Right forelimb (tissue), 1 donor: ENCODE measurements at places on chromosomes 5 and 9.

- DNase-seq, result no peak
Measured at GRCh38 chr9:133468374-133468773, 8.6 kb downstream of the CACFD1 start.

GRCh38 chr9:115263371-115264075, 145.6 kb upstream of the TNC start:
- DNase-seq, result no peak

- DNase-seq, result no peak
Measured at GRCh38 chr5:104266161-104266560, 703.6 kb upstream of the NUDT12 start.

DNA sequence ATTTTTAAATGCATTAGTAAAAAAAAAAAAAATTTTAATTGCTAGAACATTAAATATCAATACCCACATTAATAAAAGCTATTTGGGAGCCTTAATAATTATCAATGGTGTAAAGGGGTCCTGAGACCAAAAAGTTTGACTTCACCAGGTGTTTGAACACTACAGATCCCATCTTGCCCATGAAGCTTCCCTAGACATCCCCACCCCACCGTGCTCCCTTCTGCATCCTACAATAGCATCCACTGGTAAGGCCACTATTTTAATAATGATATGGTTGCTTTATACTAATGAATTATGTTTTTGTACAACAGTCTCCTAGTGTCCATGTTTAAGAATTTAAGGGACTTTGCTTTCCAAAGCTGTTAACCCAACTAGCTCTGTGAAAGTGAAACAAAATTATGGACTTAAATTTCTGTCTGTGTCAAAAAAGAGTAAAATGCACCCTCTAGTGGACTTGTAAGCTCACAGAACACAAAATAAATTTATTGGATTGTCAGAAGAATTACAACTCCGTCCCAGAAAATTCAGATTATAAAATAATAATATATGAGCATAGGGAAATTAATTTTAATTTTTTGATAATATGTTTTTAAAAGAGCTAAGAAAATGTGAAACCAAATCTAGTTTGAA, 76.0 kb downstream of the ARL15 start:
- no peak for DNase-seq

GRCh38 chr5:151751091-151751490, 7.3 kb downstream of the ATOX1 start:
- DNase-seq, result no peak

DNA sequence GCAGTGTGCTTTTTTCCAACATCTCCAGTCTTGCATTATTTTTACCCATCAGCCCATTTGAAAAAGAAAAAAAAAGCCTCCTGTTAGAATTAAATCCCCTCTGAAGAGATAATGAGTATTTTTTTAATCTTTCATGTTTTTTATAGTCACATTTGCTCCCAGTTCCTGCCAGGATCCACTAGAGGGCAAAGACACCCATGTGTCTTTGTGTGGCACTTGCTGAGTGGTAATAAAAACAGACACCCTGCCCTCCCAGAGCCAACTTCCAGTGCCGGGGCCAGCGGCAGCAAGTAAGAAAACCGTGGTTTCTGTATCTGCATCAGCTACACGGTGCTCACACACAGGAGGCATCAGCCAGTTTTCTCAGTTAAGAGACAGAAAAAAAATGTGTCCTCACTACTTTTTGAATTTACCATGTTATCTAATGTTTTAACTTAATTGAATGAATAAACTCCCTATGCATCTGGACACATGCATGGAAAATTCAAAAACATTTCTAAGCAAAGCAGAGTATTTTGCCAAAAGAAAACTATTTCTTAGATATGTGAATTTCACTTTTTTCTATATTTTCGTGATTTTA, 70.2 kb upstream of the PLEKHG4B start:
- DNase-seq, result no peak

GRCh38 chr5:179355976-179356974, 11.0 kb upstream of the ADAMTS2 start:
- no peak for DNase-seq

DNA sequence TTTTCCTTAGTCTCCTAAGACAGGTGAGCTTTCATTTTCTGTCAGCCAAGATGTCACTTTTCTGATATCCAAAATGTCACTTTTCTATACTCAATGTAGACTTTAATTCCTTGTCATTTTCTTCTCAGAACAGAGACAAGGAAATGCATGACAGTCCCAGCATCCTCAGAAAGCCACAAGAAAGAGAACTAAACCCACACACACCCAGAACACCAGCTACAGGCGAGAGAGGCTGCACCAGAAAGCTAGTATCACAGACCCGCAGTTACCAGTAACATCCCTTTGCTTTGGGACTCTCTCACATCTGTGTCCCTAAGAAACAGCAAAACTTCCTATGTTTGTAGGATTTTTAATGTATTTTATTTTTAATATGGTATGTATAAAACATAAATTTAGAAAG, 17.1 kb downstream of the TRMO start:
- DNase-seq, result no peak

DNA sequence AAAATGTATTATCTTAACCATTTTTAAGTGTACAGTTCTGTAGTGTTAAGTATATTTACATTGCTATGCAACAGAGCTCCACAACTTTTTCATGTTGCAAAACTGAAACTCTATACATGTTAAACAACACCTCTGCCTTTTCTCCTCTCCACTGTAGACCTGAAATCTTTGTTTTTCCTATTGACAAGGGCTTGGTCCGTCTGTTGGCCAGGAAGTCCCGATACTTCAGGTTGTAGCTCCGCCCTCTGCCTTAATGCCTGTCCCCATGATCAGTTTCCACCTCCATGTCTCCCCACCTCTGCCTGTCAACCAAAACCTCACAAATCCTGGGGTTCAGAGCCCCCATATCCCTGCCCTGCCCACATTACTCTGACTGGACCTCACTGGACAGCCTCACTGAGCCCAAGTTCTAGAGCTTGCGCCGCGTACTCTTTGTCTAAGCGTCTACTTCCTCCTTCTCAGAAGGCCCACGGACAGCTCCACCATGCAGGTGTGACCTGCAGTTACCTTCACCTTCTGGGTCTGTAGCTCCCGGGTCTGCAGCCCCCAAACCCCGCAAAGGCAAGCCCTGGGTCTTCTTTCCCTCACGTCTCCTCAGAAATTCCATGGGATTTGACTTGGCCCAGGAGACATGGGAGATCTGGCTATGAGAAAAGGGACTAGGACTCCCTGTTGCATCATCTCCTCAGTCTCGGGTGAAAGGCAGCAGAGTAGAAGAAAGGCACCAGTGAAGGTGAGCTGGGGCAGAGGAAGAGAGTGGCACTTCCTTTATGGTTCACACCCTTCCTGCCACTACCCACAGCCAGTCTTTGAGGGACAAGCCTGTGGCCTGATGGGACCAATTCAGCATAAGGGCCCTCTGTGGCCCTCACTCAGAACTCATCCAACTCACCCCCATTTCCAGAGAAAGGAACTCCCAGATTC, 8.0 kb downstream of the GLIPR2 start:
- no peak for DNase-seq

DNA sequence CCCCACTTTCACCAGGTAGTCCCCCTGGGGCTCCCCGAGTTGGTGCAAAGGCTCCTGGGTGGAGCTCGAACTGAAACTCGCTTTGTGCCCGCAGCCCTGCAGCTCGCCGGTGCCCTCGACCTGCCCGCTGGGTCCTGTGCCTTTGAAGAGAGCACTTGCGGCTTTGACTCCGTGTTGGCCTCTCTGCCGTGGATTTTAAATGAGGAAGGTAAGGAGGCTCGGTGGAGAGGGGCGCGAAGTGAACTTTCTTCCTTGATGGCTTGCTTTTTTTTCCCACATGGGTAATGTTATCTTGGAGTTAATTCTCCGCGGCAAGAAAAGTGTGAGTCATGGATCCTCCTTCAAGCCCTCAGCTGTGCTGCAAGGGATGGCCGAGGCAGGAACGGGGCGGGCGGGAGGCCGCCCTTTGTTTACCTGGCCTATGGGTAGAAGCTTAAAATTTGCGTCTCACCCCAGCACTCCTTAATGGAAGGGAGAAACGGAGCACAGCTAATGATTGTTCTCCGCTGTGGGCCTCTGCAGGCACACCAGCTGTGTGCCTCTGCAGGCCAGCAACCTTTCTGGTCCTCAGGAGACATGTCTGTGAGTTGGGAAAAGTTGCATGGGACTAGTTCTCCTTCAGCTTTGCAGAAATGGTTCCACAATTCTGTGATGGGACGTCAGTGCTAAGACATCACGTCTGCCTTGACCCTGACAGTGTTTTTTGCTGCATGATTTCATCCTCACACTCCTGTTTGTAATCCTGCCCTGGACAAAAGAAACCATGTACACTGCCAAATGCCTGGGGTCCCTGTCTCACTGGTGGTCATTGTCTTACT, 1.1 kb downstream of the MAMDC2 start:
- peak; percentile 50 for DNase-seq

GRCh38 chr5:9781890-9782289, 151.7 kb upstream of the TAS2R1 start:
- no peak for DNase-seq

- DNase-seq, result no peak
Measured at GRCh38 chr5:143229426-143229895, 174.0 kb downstream of the NR3C1 start.

DNA sequence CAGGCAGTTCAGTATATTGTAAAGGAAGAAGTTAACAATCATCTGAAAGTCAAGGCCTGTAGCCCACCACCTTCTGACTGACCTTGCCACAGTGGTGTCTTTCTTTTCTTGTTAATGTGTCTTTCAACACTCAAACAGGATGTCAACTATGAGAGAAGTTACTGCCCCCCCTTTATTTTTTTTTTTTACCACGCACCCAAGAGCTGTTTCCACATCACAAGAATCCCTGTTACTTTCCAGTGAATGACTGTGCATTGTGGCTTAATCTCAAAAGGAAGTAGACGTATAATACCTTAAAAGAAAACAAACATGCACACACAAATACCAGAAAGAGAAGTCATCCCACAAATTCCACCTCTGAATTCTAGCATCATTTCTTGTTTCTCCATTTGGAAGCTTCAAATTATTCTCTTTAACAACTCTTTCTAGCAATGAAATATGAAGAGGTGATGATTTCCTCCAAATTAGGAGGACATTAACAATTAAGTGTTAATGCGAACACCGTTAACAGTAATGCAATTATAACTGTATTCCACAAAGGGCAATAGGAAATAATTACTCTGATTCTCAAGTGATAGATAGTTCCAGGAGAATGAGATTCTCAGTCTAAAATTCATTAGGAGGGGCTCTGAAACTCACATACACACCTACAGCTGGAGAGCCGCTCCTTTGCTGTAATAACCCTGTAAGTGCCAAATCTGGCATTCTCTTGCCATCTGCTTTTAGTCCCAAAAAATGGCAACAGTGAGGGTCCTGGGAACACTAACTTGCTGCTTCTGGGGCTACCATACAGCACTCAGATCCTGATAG, 201.0 kb downstream of the EFNA5 start:
- no peak for DNase-seq

DNA sequence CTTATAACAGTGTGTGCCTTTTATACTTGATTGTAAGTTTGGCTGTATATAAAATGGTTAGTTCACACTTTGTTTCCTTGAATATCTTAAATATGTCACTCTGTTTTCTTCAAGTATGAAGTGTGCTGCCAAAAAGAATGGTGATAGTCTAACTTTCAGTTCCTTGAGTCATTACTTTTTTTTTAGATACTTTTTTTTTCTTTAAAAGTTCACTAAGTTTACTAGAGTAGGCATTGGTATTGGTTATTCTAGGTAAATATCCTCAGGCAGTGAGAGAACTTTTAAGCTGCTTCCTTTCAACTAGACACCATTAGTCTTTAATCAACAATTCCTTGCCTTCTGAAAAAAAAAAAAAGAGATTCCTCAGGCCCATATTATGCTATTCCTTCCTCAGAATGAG, 41.9 kb downstream of the SPEF2 start:
- no peak for DNase-seq

- peak; percentile 26 for DNase-seq
Measured at GRCh38 chr5:133831491-133832224, 136.8 kb downstream of the C5orf15 start.

GRCh38 chr9:78031444-78031892, at the start of gene GNAQ:
TSS of gene GNAQ (minus strand) at chr9:78031811. CDS start at chr9:78031235, 576 bp downstream.
- no peak for DNase-seq

DNA sequence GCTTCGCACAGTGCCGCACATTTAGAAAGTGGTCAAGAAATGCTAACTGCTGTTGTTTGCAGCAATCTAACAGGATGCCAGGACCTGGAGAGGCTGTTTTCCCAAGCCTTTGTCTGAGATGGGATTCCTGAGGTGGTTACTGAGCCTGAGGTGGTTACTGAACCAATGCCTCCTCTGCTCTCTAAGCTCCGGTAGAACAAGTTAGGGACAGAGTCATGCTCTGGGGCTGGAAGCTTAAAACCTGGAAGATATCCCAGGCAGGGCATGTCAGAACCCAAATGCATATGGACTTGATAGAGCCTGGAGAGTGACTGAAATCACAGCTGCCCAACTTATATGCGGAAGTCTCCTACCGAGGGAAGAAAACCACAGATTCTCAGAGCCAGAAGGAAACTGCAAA, 46.5 kb upstream of the FAT2 start:
- no peak for DNase-seq

DNA sequence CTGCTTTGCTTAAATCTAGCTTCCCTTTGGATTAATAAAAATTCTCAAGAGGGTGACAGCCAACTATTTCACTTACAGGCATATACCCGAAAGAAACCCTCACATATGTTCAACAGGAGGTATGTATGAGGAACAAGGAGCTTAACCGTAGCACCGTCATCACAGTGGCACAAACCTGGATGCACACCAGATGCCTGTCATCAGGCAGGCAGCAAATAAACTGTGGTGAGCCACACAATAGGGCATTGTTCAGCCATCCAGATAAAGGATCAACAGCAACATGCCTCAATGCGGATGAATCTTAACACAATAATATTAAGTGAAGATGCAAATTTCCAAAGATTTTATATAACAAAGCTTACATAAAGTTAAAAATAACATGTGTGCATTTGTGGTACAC, 5.5 kb upstream of the TNFSF15 start:
- DNase-seq, result no peak

DNA sequence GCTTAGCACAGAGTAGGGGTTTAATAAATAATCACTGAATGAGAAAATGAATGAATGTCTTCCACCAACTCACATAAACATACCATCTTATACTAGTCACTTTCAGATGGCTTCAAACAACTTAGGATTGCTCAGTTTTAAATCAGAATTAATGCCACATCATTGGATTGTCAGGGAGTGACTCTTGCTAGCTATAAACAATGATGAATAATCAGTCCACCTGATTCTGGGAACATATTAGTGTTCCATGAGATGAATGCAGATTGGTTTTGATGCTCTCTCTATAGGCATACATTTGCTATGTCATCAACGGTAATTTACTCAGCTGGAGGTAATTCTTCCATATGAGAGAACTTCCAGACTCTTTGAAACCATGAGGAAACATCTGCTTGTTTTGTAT, 97.4 kb downstream of the CDH9 start:
- no peak for DNase-seq
